ENCODE measurements at places on chromosomes 2 and 18.

DNA sequence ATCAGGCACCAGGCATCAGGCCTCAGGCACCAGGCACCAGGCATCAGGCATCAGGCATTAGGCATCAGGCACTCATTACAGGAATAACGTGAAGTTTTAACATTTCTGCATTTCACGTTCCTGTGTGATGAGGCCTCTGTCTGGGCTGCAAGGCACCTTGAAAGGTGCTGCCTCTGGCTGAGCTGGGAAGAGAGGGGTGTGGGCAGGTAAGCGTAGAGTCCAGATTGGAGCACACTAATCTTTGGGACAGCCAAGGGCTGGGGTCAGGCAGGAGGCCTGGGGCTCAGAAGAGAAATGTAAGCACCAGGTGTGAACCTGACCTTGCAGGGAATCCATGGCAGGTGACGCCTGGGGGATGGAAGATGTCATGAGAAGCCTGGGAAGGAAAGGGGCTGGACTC is 25.3 kb upstream of the SNTG2 start:
- no peak for DNase-seq

- DNase-seq: no peak
These were observed 74.0 kb downstream of the TMX3 start for GRCh38 chr18:68640861-68641260.

GRCh38 chr2:78682781-78683180 is 342.7 kb upstream of the REG3G start:
- no peak for DNase-seq

GRCh38 chr2:119126650-119127049 is 31.9 kb downstream of the C1QL2 start:
- no peak for DNase-seq

GRCh38 chr2:42879913-42880737 is 87.7 kb upstream of the HAAO start:
- DNase-seq: no peak

DNA sequence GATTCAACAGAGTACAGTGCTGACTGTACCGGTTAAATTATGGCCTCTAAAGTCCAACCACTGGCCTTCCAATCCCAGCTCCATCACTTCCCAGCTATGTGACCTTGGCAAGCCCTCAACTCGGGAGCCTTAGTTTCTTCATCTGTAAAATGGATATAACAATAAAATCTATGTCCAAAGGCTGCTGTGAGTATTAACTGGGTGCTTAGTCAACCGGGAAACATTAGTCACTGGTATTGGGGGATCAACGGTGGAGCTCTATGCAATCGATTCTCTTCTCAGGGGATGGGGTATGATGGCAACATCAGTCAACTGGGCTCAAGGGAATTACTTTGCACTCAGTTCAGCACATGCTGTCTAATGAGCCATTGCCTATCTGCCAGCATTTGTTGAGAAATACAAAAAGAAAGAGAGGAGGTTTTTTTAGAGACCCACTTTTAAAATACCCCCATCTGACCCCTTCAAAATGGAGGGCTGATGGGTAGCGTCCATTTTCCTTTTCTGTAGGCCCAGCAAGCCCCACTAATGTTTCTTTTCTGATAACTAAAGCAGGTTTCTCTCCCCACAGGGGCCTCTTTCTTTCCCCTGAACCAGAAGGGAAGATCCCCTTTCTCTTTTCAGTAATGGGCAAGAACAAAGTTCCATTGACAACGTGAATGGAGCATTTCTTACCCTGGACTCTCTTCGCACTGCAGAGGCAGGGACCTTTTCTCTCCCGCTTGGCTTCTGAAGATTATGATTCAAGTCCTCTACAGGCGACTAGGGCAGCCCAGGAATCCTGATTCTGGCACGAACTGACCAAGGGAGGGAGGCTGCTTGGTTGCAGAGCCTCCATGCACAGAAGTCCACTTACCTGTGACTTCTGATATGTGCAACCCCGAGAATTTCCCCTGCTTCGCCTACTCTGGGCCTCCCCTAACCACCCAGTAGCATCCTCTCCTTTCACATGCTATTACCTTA is 8.7 kb upstream of the AGFG1 start:
- DNase-seq: no peak

DNA sequence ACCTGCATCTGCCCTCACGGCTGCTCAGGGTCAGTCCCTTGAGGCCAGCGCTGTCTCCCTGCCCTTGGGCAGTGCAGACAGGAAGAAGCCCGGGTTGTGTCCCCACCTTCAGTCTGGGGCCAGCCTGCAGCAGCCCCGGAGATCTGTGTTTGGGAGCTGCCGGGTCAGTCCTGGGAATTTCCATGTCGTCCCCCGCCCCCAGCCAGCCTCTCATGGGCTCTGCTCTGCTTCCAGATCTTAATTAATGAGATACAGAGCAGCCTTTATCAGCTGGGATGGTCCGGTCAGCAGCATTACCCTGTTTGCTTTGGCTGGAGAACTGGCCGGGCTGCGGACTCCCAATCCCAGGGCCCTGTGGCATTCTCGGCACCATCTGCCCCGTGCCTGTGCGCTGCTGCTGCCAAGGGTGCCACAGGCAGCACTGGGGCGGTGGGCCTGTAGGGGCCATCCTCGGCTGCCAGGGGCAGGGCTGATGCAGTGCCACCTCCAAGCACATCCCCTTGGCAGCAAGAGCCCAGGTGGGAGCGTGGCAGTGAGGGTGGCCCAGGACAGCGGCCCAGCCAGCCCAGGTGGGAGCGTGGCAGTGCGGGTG is 2.4 kb downstream of the BOK start:
- no peak for DNase-seq

GRCh38 chr2:204340511-204340910 is 204.8 kb upstream of the PARD3B start:
- no peak for DNase-seq

- DNase-seq: no peak
These were observed 81.9 kb upstream of the CHRNA1 start for GRCh38 chr2:174846218-174846617.

DNA sequence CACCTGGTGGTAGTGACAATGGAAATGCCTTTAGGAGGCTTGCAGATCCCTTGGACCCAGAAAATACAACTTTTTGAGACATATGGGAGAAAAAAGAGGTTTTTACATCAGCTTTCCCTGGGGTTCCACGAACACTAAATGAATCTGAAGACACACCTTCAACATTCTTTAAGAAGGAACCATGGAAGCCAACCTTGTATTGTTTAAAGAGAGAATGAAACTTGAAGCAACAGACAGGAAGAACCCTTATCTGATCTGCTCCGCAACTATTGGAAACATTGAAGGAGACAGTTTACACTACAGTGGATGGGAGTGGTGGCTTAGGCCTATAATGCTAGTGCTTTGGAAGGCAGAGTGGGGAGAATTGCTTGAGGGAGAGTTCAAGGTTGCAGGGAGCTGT is 190.4 kb downstream of the LAMA1 start:
- no peak for DNase-seq

- DNase-seq: no peak
These were observed 248.9 kb downstream of the GLI2 start for GRCh38 chr2:120984452-120985173.

DNA sequence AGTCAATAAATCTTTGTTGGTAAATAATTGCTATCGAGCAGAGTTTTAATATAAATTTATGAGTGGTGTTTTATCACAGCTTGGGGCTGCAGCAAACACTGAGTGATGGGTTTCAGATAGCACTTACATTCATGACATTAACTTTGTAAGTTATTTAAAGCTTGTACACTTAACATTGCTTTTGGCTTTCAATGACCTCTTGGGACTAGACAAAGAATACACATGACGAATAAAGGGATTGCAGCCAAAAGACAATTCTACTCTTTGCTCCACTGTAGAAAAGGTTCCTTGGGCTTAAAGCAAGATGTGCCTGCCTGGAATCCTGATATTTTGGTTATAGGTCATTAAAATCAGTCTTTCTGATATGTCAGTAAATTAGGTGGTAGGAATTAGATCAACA is 299.5 kb downstream of the GBX2 start:
- no peak for DNase-seq

GRCh38 chr2:217220228-217221013 is 360.6 kb upstream of the TNP1 start:
- DNase-seq: no peak

DNA sequence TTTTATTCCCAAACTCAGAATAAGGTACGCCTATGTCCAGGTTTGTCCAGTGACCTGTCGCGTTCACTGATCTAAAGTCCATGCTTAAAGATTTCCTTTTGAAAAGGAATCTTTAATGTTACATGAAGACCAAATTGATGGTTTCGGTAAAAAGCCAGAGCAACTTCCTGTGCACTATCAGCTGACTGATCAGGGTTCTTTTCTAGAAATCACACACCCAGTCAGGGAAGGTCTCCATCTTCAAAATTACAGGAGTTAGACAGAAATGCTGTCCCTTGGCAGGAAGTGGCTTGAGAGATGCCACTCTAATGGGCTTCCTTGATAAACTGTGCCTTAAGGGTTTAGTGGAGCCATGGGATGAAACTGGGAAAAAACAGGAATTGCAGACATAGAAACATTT is 14.7 kb upstream of the ARHGAP25 start:
- no peak for DNase-seq

- no peak for DNase-seq
These were observed 57.7 kb downstream of the BIN1 start for GRCh38 chr2:127048969-127049897.

GRCh38 chr2:221235941-221236340 is 336.2 kb downstream of the EPHA4 start:
- DNase-seq: no peak

DNA sequence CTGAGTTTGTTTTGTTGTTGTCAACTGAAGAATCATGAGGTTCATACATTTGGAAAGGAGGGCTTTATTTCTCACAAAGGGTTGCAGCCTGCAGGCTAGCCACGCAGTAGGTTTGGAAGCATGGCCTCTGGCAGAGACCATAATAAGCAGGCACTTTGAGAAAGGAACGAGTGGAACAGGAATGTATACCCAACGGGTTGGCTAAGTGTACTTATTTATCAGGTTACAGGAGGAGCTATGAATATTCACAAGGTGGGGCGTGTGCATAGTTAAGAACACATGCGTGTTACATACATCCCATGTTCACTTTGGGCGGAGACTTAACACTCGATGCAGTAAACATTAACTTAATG is 30.1 kb upstream of the SH3RF3 start:
- DNase-seq: no peak

DNA sequence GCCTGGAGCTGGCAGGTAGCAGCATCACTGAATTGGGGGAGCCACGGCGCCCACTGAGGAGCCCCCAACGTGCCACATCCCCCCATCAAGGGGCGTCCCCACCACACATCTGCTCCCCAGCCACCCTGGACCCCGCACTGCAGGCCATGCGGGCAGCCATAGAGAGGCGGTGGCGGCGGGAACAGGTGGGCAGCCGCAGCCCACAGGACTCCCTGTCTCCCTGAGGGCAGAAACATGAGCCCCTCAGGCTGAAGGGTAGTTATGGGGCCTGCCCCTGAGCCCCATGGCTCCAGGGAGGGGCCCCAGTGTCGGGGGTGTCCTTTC is 26.6 kb downstream of the CROCC2 start:
- no peak for DNase-seq

- no peak for DNase-seq
These were observed 82.0 kb downstream of the LIMS1 start for GRCh38 chr2:108616318-108616717.

- no peak for DNase-seq
These were observed 347.9 kb downstream of the METTL4 start for GRCh38 chr18:2223449-2223848.

DNA sequence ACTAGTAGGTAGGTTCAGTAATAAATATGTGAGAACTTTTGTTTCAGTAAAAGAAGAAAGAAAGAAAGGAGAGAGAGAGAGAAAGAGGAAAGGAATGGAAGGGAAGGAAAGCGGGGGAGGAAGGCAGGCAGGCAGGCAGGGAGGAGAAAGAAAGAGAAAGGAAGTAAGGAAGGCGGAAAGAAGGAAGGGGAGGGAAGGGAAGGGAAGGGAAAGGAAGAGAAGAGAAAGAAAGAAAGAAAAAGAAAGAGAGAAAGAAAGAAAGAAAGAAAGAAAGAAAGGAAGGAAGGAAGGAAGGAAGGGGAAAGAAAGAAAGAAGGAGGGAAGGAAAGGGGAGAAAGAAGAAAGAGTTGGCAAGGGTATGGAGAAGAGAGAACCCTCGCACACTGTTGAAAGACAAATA is 67.6 kb downstream of the CD226 start:
- no peak for DNase-seq

- no peak for DNase-seq
These were observed 128.2 kb upstream of the DLX2 start for GRCh38 chr2:172230889-172231401.

GRCh38 chr2:47655563-47655880 is 127.4 kb upstream of the MSH6 start:
- DNase-seq: no peak

DNA sequence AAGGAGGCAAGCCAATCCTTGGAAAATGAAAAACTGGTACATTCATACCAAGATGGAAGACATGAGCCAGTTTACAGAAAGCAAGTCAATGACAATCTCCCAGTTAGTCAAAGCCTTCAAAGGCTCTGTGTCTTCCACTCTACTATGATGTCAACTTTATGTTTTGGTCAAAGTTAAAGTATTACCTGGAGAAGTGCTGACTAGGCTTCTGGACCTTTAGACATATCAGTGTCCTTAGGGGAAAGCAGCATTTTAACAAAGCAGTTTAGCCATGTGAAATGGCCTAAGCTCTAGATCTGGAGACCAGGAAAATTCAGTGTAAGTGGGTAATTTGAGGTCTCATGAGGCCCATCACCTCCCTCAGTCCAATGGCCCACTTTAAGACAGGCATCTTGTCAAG is 30.8 kb downstream of the AAK1 start:
- no peak for DNase-seq

DNA sequence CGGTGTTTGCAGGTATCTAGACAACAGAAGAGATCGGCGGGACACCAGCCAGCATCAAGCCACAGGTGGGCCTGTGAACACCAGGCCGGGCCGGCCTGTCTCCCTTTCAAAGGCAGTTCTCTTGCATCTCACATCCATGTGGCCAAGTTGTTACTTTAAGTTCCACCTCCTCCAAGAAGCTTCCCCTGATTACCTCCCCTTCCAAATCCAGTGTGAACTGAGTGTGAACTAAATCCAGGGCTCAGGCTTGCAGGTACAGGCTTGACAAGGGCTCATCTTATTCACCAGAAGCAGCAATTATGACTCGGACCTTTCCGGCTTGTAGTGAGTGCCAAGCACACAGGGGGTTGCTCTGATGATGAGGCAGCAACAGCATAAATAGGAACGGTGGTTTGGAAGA is 3.9 kb downstream of the CRACDL start:
- no peak for DNase-seq

DNA sequence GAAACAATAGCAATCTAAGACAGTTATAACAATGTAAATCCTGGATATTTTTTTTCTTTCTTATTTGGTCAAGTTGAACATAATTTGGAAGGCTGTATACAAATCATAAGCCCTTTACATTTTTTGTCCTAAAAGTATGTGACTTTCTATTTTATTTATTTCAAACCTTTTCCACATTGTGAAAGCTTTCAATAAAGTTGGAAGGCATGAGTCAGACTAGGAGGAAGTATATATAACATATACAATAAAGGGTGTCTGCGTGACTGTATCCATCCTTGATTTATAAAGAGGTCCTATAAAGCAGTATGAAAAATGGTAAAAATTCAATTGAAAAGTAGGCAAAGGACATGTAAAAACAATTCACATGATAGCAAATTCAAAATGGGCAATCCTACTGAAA is 44.4 kb downstream of the CRACDL start:
- no peak for DNase-seq

GRCh38 chr2:21258082-21258481 is 134.3 kb downstream of the TDRD15 start:
- DNase-seq: no peak

GRCh38 chr2:200297989-200298388 is 8.5 kb upstream of the SPATS2L start:
- no peak for DNase-seq

- DNase-seq: no peak
These were observed 187.1 kb downstream of the GULP1 start for GRCh38 chr2:188478724-188479123.

All from hippocampal formation (tissue), 2 donors.